ENCODE measurements at places on chromosomes 4 and X. TPM values are rescaled to one million over a fixed set of nuclear protein-coding genes. Genes with fewer than 3 reads are reported as not detected.

Gene GABRA4
- not detected for total RNA-seq

Gene IBSP
- total RNA-seq: not detected

Gene ZNF711
- total RNA-seq: 3.9 TPM

Gene GIMD1
- total RNA-seq: not detected

Gene MTMR8
- total RNA-seq: 0.21 TPM

Gene TCEAL7
- 4.0 TPM for total RNA-seq

Gene RASGEF1B
- total RNA-seq: 15.9 TPM

Gene TAF7L
- total RNA-seq: 0.21 TPM

Gene RAB9B
- total RNA-seq: not detected

Gene FAM199X
- total RNA-seq: 35.8 TPM

Gene DCHS2
- total RNA-seq: not detected

Gene XPNPEP2
- not detected for total RNA-seq
